NCI-H146 (cell line): ENCODE measurements at places on chromosomes 5 and 9.
A peak's percentile ranks its signal among the peaks of the same experiment; 100 is the strongest.

GRCh38 chr5:78550891-78551290 lies 97.7 kb downstream of the LHFPL2 start:
- no peak for DNase-seq

DNA sequence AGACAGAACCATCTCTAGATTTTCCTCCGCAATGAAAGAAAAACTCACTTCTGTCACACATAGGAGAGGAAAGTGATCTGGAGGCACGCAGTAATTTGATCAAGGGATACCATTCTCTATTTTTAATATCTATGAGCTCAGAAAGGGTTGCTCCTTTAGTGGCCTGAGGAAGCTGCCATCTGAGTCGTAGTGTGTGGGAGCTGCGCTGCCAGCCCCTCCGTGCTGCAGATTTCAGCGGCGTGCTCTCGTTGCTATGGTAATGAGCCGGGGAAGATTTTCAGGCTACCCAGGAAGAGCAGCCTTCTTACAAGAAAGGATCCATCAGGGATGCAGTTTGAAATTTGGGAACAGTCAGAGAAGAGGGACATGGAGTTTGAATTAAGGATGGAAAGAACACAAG lies 17.1 kb upstream of the GOLM1 start:
- DNase-seq = no peak

GRCh38 chr5:165209101-165209727 lies 1703.8 kb downstream of the MAT2B start:
- DNase-seq = peak; percentile 37

DNA sequence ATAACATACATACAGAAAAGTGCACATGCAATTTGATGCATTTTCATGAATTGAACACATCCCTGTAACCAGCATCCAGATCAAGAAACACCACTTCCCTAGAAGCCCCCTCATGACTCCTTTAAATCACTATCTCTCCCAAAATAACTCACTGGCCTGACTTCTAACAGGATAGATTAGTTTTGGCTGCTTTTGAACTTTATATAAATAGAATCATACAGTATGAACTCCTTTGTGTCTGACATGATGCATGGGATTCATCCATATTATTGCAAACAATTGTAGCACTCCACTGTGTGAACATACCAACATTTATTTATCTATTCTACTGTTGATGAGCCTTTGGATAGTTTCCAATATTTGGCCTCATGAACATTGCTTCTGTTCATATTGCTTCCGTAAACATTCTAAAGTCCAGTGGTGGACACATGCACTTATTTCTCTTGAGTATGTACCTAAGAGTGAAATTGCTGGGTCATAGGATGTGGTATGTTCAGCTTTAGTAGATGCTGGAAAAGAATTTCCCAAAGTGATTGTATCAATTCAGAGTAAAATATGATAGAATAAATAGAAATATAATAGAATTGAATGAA lies 148.7 kb upstream of the GDNF start:
- no peak for DNase-seq

GRCh38 chr5:180803181-180804128 lies 849 bp upstream of the MGAT1 start:
- DNase-seq = no peak

DNA sequence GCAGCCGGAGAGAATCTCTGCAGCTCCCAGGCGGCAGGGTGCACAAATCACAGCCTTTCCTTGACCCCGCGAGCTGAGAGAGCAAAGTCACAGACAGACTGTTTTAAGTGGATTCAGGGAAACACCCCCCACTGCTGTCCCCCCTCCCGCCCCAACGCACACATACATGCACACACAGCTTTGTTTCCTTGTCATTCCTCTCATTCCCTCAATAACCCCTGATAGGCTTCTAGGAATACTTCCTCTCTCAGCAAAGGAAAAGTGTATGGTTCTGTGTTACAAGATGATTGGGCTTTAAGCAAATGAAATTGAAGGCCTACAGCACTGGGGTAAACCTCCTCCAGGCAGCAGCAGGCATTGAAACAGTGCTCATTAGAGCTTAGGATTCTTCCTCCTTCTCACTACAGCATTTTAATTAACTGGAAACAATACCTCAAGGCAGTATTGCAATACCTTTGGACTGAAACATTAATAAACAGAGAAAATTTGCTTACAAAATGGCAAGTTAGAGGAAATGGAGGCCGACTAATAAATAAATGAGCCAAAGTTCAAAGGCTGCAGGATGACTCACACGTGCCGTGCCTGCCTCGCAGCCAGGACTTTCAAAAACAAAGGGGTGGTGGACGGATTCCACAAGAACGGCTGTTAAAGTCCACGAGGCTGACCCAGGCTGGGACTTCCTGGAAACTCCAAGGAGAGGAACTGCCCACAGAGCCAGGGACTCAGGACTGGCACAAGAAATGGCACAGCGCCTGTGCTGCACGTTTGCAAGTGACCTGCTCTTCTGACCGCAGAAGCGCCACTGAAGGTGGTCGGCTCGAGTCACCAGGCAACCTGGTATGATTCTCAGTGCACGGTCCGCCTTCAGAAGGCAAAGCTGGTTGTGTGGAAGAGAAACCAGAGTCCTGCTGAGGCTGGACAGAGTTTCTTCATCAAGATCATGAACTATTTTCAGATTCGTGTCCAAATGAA lies 236.2 kb downstream of the SYK start:
- DNase-seq = peak; percentile 22

DNA sequence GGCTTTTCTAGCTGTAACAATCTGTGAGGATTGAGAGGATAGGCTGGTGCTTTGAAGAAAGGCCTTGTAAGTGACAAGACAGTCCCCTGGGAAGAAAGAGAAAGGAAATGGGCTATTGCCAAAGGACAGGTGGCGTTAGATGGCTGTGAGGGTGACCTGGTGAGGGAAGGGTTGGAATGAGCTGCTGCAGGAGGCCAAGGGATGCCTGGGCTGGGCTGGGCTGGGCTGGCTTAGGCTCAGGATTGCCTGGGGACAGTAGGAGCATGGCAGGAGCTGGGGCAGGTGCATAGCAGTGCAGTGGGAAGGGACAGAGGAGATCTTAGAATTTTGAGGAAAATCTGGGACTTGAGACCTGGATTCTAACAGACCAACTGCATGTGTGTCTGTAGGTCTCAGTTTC lies 9.7 kb upstream of the MYOZ3 start:
- DNase-seq = no peak

DNA sequence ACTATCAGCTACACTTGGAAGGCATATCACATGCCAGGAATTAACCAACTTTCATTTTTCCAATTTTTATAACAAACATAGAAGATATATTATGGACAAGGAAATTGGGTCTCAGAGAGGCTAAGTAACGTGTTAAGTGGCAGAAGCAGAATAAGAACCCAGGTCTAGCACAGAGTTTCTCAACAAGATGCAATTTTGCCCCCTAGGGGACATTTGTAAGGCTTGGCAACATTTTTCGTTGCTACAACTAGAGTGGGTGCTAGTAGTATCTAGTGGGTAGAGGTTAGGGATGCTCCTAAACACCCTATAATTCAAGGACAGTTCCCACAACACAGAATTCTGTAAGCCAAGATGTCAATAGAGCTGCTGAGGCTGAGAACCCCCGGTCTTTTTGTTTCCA lies 180.6 kb downstream of the SNCAIP start:
- DNase-seq = peak; percentile 4

GRCh38 chr9:122810306-122810946 lies 10.5 kb downstream of the OR1K1 start:
- peak; percentile 66 for DNase-seq

DNA sequence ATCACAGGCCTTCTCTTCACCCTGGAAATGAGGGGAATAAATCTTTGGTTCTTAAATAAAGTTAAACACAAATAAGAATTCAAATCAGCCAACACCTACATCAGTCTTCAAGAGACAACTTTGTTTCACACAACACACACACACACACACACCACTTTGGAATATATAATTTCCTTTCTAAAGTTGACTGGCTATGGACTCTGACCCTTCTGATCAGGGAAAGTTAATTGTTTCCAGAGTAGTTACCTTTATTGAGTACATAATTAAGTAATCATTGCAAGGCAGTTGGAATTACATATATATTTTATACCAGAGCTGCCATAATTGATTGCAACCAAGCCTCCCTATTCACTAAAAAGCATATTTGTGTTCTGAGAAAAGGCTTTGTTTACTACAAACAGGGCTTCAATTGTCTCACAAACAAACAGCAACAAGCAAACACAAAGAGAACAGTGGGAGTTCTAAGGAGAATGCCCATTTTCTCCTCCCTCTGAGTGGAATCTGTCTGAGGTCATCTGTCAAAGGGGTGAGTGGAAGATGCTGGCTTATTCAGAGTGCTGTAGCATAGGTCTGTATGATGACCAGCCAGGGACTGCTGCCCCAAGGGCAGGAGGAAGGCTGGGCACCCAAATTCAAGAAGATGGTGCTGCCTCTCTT lies 136.6 kb downstream of the SEMA6A start:
- DNase-seq = no peak

DNA sequence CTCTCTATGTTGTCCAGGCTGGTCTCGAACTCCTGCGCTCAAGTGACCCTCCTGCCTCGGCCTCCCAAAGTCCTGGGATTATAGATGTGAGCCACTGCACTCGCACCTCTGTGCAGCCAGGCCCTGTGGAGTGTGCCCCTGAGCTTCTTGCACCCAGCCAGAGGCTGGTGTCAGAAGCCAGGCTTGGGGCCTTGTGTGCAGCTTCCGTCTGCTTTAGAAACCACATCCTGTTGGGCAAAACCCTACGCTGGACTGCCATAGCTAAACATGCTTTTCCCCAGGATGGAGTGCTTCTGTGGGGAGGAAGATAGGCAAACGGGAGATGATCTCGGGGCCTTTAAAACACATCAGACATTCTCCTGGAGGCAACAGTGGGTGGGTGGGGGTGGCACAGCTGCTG lies 40.1 kb downstream of the PRRT1B start:
- DNase-seq = no peak

GRCh38 chr5:8831854-8832253 lies 714.0 kb downstream of the SEMA5A start:
- no peak for DNase-seq

DNA sequence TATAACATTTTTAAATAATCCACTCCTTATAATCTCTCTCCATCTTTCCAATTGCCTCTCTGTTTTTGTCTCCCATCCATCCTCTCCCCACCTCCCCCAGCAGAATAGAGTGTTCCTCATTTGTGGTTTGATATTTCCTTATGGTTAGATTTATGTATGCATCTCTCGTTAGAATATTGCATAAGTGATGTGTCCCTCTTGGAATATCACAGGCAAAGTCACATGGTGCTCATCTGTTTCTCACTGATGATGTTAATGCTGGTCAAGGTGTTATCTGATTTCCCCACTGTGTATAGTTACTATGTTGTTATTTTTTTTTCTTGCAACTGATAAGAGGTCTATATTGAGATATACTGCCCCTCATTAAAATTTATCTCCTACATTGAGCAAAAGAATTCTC lies 3.1 kb upstream of the LRRC70 start:
- no peak for DNase-seq

GRCh38 chr5:88873447-88873846 lies 9.5 kb downstream of the MEF2C start:
- no peak for DNase-seq

- DNase-seq = no peak
Observed at GRCh38 chr5:14105718-14106410, 37.3 kb upstream of the TRIO start.

DNA sequence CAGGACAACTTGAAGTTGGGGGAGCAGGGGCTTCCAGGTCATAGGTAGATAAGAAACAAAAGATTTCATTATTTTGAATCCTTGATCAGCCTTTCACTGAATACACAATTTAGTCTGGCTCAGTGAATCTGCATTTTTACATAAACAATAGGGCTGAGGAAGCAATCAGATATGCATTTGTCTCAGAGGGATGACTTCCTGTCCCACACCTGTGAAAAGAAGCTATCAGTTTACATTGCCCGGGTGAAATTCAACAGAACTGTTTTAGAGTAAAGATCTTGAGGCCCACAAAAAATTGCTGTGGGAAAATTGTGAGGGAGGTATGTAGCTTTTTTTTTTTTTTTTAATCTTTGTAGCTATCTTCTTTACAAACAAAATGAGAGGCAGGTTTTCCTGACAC lies 38.3 kb downstream of the DNAJB5 start:
- peak; percentile 38 for DNase-seq
